ENCODE measurements at places on chromosomes 1 and 21.

DNA sequence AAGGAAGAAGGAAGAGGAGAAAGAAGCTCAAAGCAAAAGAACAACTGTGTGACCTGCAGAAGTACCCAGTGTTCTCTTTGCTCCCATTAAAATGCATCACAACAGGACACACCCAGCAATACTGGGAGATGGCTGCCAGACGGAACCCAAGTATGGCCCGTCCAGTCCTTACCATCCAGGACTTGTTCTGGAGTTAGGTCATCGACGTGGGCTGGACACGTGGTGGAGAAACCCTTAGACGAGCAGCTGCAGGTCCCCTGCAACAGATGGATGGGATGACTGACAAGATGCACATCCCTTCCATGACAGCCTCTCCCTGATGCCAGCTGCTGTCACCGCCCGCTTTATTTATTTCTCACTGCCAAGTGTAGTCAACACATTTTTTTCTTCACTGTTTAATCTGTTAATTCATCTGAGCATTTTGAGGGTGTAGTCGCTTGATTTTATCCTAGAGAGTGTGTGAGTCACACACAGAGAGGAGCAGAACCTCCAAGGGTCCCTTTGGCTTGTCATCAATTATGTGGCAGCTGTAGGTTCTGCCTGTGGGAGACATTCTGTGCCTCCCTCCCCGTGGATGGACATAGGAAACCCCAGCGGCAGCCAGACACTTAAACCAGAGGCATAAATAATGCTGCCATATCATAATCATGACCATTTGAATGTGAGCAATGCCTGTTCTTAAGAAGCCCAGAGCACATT, 80.9 kb downstream of the ABCA4 start:
- no peak for DNase-seq

DNA sequence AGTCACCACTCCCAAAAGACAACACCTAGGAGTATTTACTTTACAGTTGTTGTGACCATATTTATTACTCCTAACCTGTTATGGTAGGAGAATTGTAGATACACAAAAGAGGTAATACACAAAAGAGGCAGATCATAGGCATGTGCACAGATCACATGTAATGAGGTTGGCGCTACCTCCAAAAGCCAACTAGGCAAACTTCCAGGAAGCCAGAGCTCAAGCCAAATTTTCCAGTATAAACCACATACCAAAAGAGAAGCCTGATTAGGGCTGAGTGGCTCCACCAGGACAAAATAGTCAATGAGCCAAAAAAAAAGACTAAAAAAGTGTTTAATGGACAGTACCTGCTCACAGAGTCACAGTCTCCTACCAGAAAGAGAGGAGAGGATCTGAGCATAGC, 195.0 kb upstream of the PBX1 start:
- no peak for DNase-seq

- no peak for DNase-seq
Observed at GRCh38 chr21:14454016-14455009, 71.4 kb upstream of the HSPA13 start.

- no peak for DNase-seq
Observed at GRCh38 chr1:36843906-36844610, 190.3 kb downstream of the GRIK3 start.

DNA sequence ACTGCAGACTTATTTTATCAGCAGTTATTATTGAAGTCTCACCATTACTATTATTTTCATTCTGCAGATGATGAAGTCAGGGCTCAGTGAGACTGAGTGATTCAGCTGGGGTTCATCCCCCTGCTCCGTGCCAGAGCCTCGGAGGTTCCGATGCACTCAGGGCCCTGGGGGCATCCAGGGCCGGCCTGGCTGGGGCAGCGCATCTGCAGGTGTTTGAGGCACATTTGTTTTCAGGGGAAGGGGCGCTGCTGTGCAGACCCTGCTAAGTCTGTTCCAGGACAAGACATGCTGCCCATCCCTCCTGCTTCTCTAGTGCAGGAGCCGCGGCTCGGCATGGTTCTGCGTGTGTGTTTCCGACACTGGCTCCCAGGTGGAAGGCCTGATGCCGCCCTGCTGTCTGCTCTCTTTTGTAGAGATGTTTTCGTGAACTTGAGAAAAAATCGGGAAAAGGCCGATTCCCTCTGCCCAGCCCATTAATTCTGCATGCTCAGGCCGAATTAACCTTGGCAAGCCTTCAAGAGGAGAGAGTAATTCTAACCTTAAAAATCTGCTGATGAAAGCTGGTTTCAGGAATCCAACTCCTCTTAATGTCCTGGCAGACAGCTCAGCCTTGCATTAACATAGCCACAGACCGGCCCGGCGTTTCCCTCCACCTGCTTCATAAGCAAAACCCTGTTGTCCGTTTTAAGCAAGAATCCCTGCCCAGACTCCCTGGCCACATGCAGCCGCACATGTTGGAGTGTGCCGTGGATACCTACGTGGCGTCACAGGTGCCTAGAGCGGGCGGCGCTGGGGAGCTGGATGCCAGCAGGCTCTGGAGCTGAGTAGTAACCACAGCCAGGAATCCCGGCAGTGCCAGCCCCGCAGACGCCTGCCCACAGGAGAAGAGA, 316.0 kb upstream of the VAMP3 start:
- no peak for DNase-seq

GRCh38 chr1:201724039-201724765, 104.8 kb upstream of the IPO9 start:
- peak; percentile 1 for DNase-seq

DNA sequence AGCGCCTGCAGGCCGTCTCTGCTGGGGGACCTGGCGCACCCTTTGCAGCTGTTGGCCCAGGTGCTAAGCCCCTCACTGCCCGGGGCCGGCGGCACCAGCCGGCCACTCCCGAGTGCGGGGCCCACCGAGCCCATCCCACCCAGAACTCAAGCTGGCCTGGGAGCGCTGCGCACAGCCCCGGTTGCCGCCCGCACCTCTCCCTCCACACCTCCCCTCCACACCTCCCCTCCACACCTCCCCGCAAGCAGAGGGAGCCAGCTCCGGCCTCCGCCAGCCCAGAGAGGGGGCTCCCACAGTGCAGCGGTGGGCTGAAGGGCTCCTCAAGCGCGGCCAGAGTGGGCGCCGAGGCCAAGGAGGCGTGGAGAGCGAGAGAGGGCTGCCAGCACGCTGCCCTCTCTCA, 177.8 kb upstream of the KAZN start:
- DNase-seq: no peak

- DNase-seq: no peak
Observed at GRCh38 chr1:183958958-183959357, 78.6 kb downstream of the COLGALT2 start.

DNA sequence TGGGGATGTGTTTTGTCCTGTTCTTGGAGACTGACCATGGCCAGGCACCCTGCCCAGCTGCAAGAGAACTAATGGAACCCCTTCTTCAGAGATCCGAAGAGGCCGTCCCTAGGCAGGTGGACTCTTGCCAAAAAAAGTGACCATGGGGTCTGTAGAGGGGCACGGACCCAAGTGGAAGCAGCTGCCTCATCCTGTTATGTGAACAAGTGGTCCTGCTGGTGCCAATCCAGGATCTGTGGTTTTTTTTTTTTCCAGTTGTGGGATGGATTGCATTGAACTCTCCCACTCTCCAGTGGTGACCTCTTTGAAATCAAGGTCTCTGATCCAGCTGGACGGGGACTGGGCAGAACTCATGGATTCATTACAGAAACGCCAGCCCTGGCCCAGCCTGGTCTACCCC, 71.2 kb downstream of the ARHGEF10L start:
- DNase-seq: no peak

- DNase-seq: no peak
Observed at GRCh38 chr1:101051688-101052638, 26.4 kb upstream of the DPH5 start.

DNA sequence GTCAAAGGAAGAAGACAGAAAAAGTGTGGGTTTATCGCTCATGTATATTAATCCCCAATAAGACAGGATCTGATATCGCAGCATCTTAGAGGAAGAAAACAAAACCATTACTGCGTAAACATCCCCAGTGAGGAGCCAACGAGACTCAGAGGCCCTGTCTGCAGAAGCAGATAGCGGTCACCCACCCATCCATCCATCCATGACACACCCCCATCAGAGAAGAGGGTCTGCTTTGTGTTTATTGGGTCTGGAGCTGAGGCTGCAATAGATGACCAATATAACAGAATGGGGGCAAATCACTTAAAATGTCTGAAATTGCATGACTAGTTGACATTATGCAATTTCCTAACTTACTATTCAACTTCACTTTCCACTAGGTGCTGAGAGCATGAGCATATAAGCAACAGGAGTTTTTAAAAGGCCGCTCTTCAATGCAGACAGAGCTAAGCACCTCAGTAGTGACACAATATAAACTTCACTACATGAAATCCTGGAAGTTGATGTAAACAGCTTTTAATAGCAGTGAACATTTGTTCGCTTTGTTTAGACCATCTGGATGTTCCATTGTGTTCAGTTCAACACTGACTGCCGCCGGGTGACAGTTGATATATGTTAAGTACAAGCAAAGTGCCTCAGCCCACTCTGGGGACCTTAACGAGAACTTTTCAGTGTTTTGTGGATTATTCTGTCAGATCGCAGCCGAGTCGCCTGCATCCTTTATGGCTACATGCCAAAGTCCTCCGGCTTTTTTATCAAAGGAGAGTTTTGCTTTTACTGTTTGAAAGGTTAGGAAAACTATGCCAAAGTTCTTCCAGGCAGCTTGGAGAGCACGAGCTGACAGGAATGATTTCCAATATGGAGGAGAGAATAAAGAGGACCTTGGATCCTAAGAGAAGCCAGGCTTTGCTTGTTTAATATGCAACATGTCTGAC, 167.5 kb downstream of the ZNF281 start:
- no peak for DNase-seq

DNA sequence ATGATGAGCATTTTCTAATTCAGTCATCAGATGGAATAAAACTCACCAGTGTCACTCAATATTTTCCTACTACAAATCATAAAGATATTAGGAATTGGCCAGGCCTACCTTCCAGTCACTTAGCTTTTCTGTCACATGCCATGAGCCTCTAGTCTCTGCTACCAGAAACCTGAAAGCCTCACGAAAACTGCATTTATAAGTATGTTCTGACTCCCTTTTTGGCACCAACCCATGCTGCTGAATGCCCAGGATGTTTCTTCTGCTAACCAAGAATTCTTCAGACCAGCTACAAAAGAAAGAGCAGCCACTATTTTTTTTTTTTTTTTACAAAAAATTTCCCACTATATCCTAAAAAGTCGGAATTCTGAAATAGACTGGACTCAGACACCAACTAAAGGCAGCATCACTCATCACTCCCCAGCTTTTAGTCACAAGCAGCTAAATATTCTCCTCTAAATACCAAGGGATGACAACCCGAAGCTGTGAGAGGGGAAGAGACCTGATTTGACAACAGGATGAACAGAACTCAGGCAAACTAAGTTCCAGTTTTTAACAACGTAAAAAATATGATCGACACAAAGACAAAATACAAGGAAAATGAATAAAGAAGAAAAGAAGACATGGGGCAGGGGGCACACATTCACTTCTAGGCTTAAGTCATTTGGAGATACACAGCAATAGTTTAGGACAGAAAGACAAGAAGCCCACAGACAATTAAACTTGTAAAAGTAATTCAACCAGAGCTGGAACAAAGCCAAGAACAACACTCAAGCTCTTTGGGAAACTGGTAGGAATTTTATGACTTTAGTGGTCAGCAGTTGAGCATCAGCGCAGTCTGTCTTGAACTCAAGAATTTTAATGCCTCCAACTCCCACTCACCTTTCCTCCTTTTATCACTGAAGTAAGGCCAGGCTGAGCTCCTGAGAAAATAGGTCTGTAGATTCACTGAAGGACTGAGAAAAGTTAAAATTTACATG, 1.7 kb downstream of the DCAF8 start:
- no peak for DNase-seq

DNA sequence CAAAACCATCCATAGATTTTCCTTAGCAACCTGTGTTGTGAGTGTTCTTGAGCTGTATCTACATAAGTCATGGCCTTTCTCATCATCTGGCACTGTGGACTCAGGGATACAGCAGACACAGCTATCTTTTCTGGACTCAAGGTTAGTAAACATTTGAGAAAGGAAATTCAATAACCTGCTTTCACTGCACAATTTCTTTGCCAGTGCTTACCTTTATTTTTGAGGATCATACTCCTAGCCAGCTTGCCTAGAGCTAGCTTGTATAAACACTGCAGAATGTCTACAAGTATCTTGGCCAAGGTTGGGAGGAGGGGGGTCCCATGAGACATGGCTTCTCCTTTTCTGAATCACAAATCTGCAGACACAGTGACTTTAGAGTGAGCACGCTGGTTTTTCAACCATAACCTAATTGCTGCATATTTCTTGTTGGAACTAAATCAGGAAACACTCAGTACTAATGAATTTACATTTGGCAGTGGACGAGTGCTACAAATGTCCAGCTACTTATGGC, 27.2 kb downstream of the ADAMTS5 start:
- DNase-seq: no peak

GRCh38 chr1:53306168-53306567, 21.7 kb downstream of the LRP8 start:
- DNase-seq: no peak

DNA sequence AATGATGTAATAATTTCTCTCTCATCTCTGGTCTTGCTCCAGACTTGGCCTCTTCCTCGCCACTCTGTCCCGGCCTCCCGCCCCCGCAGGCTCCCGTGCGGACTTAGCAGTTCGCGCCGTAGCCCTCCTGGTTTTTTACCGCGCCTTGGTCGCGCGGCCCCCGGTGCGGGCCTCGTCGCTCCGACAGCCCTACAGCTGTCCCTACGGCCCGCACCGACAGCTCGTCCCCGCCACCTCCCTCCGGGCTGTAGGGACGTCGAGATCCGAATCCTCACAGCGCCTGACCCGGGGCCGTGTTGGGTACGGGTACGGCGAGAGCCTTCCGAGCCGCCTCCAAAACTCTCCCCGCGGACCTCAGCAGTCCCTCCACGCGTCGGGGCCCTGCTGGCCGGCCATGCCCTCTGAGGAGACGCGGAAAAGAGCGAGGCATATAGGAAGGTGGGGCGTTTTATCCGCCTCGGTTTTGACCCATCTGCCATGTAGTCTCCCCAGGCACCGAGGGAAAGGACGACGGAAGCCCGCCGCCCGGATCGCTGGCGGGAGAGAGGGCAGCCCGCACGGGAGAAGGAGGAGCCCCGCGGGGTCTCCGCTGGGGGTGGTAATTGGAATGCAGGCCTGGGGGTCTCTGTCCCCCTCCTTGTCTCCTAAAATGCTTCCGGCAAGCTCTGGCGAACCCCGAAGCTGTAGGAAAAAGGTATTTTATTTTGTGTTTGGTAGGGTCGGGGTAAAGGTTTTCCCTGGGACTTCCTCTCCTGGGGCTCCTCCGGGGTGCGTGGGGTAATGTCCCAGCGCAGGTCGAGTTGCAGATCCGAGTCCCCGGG, 3.3 kb downstream of the LHX4 start:
- DNase-seq: no peak

DNA sequence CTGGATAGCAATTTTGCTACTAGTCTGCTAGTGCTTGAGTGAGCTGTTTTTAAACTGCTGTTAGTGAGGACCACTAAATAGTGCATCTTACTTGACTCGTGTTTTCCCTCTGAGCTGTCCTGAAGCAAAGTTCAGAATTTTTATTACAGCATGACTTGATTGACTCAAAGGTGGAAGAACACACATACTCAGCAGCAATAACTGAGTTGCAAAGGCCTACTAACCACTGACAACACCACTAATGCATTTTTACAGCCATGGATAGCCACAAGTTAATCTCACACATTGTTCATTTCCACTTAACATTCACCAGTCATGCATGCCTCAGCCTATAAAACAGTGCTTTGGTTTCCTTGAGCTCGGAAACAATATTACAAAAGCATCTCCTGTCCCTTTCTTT, 148.7 kb downstream of the RUNX1 start:
- DNase-seq: no peak

GRCh38 chr1:161206411-161207140, 4.4 kb downstream of the NDUFS2 start:
- no peak for DNase-seq

- peak; percentile 83 for DNase-seq
Observed at GRCh38 chr1:115839029-115839678, 1.8 kb downstream of the NHLH2 start.

All from posterior cingulate gyrus (tissue), 11 donors.